Vein endothelial cell (primary cell): ENCODE measurements at places on chromosomes 1 and 21. TPM values are rescaled to one million over a fixed set of nuclear protein-coding genes. Genes with fewer than 3 reads are reported as not detected.

LEFTY2 gene
- under 0.01 and 0.10 TPM in 2 replicates for total RNA-seq

ACTN2 gene
- under 0.01 and 0.38 TPM in 2 replicates for total RNA-seq

C8A gene
- total RNA-seq = not detected in 2 replicates

KIRREL1 gene
- 42.2 and 51.9 TPM in 2 replicates for total RNA-seq

GSTM4 gene
- total RNA-seq = 2.1 and 3.3 TPM in 2 replicates

ASCL5 gene
- total RNA-seq = not detected in 2 replicates

AMY1A gene
- not detected in 2 replicates for total RNA-seq

FYB2 gene
- not detected in 2 replicates for total RNA-seq

C2CD4D gene
- under 0.01 TPM in 1 of 2 replicates, not detected in the other for total RNA-seq

ANGPTL1 gene
- under 0.01 TPM in 2 replicates for total RNA-seq

CHRM3 gene
- total RNA-seq = 1.1 and 2.0 TPM in 2 replicates

LRP8 gene
- 32.0 and 45.5 TPM in 2 replicates for total RNA-seq

AMY1B gene
- total RNA-seq = not detected in 2 replicates

CLDN14 gene
- total RNA-seq = 0.29 TPM in 1 of 2 replicates, not detected in the other

PPFIA4 gene
- total RNA-seq = under 0.01 and 0.65 TPM in 2 replicates

HSD3B2 gene
- not detected in 2 replicates for total RNA-seq

PGLYRP3 gene
- not detected in 2 replicates for total RNA-seq

HSD3B1 gene
- total RNA-seq = not detected in 2 replicates

CHI3L2 gene
- not detected in 2 replicates for total RNA-seq
